Naive thymus-derived CD8-positive, alpha-beta T cell (primary cell): ENCODE measurements at places on chromosomes 5 and 9. TPM values are rescaled to one million over a fixed set of nuclear protein-coding genes. Genes with fewer than 3 reads are reported as not detected.

The CRB2 gene
- polyA plus RNA-seq: not detected

The TUSC1 gene
- polyA plus RNA-seq: not detected

The C7 gene
- 0.10 TPM for polyA plus RNA-seq

The ADAMTS16 gene
- polyA plus RNA-seq: not detected

The SPINK6 gene
- polyA plus RNA-seq: not detected

The TERT gene
- not detected for polyA plus RNA-seq

The F12 gene
- polyA plus RNA-seq: 0.25 TPM

The FGF10 gene
- polyA plus RNA-seq: not detected

The PCDHB5 gene
- polyA plus RNA-seq: not detected

The PCDHA6 gene
- not detected for polyA plus RNA-seq

The INSL6 gene
- not detected for polyA plus RNA-seq

The RABEPK gene
- 44.2 TPM for polyA plus RNA-seq

The UGCG gene
- polyA plus RNA-seq: 7.8 TPM

The FOXD4 gene
- polyA plus RNA-seq: not detected

The PFN3 gene
- not detected for polyA plus RNA-seq

The PDE6A gene
- polyA plus RNA-seq: not detected

The CIZ1 gene
- 13.2 TPM for polyA plus RNA-seq

The MAMDC4 gene
- polyA plus RNA-seq: 0.35 TPM

The SLC6A19 gene
- not detected for polyA plus RNA-seq

The PCDHA1 gene
- not detected for polyA plus RNA-seq

The PCAT7 gene
- polyA plus RNA-seq: not detected

The CMYA5 gene
- polyA plus RNA-seq: 0.06 TPM

The C9 gene
- not detected for polyA plus RNA-seq

The BAAT gene
- polyA plus RNA-seq: not detected

The IFNA13 gene
- polyA plus RNA-seq: not detected

The CDO1 gene
- polyA plus RNA-seq: not detected

The TRIM7 gene
- polyA plus RNA-seq: not detected

The MSX2 gene
- not detected for polyA plus RNA-seq

The GRPEL2 gene
- 5.8 TPM for polyA plus RNA-seq

The FBXL7 gene
- not detected for polyA plus RNA-seq

The ADAMTS2 gene
- polyA plus RNA-seq: 0.02 TPM

The PCDHB10 gene
- not detected for polyA plus RNA-seq

The FOXD4L3 gene
- polyA plus RNA-seq: not detected

The NR6A1 gene
- not detected for polyA plus RNA-seq
